ENCODE measurements at places on chromosomes 5 and 9. TPM values are rescaled to one million over a fixed set of nuclear protein-coding genes. Genes with fewer than 3 reads are reported as not detected.
A peak's percentile ranks its signal among the peaks of the same experiment; 100 is the strongest.

DNA sequence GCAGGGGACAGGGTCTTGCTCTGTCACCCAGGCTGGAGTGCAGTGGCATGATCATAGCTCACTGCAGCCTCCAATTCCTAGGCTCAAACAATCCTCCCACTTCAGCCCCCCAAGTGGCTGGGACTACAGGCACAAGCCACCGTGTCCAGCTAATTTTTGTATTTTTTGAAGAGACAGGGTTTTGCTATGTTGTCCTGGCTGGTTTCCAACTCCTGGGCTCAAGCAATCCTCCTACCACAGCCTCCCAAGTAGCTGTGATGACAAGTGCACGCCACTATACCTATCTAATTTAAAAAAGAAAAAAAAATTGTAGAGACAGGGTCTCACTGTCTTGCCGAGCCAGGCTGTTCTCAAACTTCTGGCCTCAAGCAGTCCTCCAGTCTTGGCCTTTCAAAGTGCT, 31.6 kb upstream of the LECT2 start:
- DNase-seq = no peak

GRCh38 chr9:70609542-70610286, 195.3 kb upstream of the KLF9 start:
- DNase-seq = no peak

The PCDHGB1 gene
- total RNA-seq = 8.9 TPM

The PCDHGA6 gene
- total RNA-seq = 4.8 TPM

GRCh38 chr9:109956717-109957440, 176.9 kb downstream of the PALM2AKAP2 start:
- peak; percentile 6 for DNase-seq

DNA sequence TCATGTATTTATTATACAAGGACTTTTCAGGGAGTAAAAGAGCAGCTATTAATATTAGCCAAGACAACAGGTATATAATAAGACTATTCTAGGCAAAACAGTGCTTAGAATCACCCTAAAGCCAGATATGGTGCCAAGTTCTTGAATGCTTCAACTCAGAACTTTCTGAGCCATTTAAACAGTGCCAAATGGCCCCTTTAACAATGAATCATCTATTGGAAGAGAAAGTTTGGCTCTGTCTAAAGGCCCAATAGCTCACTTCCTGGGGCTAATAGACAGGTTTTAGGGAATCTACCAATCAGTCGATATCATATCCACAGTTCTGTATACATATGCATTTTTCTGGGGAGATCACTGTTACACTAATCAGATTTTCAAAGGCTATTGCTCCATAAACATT, 42.9 kb downstream of the ZNF474 start:
- no peak for DNase-seq

GRCh38 chr5:67434466-67434865, 237.9 kb upstream of the CD180 start:
- no peak for DNase-seq

The CCDC69 gene
- 5.3 TPM for total RNA-seq

GRCh38 chr5:72427016-72427415, 80.2 kb downstream of the ZNF366 start:
- no peak for DNase-seq

Measured in GM23338 (cell line).